ENCODE measurements at places on chromosomes 13 and 19.

GRCh38 chr13:80955501-80955900, 614.6 kb upstream of the SPRY2 start:
- no peak for DNase-seq

- DNase-seq: peak; percentile 65
Measured at GRCh38 chr13:109384491-109385241, 401.7 kb downstream of the IRS2 start.

DNA sequence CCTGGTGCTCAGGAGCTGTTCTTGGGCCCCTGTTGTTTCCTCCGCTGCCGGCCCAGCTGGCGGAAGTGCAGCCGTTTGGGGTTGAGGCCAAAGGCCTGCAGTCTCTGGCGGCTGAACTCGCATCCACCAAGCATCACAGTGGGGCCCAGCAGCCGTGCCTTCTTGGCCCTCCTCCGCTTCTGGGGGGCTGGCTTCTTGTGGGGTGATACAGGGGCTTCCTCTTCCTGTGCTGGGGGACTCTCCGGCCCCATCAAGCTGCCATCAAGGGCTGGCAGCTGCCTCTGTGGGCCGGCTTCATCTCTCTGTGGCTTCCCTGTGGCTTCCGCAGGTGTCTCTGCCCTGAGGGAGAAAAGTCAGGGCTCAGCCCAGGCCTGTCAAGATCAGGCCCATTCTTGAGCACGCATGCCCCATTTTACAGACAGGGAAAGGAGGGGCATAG, 10.3 kb downstream of the ATG4D start:
- DNase-seq: no peak

DNA sequence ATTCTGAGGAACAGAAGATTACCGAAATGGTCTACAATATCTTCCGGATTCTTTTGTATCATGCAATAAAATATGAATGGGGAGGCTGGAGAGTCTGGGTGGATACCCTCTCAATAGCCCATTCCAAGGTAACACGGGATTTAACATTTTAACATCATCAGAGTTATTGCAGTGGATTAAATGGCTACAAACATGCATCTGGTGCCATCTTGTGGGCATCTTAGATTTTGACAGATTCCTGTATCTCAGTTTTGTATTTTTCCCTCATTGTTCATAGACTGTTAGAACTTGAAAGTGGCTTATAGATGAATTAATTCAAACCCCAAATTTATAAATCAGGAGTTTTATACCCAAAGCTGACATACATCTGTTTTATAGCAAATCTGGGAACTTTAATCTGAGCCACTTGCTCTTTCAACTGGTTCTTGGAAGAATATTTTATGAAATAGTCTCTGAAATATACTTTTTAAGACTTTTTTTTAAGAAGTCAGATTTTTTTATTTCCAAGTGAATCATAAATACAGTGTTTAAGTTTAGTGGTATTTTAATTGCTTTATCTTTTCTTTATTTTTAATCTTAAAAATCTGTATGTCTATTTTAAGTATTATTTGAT, 215.2 kb downstream of the NBEA start:
- DNase-seq: no peak

DNA sequence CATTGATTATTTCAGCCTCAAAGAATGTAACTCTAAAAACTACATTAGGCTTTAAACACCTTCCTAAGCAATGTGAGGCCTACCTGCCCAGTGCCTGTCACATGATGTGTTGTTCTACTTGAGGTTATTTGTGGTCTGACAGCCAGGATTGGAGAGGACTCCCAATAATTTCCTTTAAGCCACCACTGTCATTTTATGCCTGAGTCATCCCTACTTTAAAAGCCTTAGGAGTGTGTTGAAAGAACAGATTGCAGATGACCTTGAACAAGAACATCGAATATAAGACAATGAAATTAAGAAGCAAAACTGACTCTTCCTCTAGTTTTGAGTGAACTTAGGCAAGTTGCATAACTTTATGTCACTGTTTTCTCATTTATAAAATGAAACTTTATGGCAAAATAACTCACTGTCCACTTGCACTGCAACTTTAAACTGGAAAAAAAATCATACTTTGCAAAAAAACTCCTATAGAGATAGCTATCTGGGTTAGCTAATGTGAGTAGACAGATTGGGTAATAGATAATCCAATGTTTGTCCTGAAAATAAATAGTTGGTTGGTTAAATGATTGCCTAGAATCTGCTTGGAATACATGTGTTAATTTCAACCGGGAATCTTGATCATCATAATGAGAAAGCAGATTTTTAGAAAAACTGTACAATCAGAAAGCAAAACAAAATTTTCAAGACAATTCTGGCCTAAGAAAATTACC, 361.2 kb downstream of the SUCLA2 start:
- no peak for DNase-seq

GRCh38 chr19:10667867-10668266, 13.7 kb downstream of the ILF3 start:
- no peak for DNase-seq

GRCh38 chr13:75481176-75482069, 546 bp downstream of the TBC1D4 start:
- no peak for DNase-seq

DNA sequence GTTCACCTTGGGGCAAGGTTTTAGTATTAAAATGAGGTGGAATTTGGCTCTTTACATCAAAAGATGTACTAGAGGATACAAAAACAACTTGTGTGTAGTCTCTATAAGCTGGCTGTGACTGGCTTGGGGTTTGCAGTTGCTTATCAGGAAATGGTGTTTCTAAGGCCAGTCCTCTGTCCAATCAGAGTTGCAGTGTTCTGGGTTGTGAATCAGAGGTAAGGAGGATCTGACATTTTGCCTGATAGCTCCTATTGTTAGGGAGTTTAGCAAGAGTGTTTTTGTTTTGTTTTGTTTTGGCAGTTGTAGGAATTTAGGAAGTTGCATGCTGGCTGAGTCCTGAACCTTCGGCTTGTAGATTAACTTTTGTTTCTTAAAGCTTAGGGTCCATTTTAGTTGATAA, 20.1 kb upstream of the ESD start:
- no peak for DNase-seq

GRCh38 chr19:8680676-8681344, 17.8 kb downstream of the ACTL9 start:
- DNase-seq: no peak

- DNase-seq: no peak
Measured at GRCh38 chr19:32387701-32388392, 17.7 kb upstream of the DPY19L3 start.

- no peak for DNase-seq
Measured at GRCh38 chr19:43353606-43354304, at the start of gene CD177. TSS of gene CD177 (plus strand) at chr19:43353686. CDS start at chr19:43353715, 29 bp downstream.

DNA sequence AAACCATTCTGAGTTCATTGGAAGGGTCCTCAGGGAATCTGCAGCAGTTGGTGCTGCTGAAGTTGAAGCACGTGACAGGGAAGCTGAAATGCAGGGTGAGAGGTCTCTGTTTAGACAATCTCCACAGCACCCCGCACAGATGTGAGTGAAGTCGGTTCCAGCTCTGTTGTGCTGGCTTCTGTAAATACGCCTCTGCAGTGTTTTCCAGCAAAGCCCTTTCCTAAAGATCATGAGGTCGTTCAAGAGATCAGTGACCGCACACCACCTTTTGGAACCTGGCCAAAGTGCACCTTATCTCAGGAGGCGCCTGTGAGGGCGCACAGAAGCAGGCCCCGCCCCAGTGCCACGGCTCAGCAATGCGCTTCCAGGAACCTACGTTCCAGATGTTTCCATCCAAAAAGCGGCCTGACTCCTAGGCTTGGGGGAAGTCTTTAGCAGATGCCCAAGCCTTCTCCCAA, 10.8 kb downstream of the CUL4A start:
- no peak for DNase-seq

GRCh38 chr13:50805805-50806204, 37.7 kb downstream of the DLEU7 start:
- DNase-seq: no peak

- no peak for DNase-seq
Measured at GRCh38 chr19:51702103-51702824, 9.1 kb downstream of the SPACA6 start.

DNA sequence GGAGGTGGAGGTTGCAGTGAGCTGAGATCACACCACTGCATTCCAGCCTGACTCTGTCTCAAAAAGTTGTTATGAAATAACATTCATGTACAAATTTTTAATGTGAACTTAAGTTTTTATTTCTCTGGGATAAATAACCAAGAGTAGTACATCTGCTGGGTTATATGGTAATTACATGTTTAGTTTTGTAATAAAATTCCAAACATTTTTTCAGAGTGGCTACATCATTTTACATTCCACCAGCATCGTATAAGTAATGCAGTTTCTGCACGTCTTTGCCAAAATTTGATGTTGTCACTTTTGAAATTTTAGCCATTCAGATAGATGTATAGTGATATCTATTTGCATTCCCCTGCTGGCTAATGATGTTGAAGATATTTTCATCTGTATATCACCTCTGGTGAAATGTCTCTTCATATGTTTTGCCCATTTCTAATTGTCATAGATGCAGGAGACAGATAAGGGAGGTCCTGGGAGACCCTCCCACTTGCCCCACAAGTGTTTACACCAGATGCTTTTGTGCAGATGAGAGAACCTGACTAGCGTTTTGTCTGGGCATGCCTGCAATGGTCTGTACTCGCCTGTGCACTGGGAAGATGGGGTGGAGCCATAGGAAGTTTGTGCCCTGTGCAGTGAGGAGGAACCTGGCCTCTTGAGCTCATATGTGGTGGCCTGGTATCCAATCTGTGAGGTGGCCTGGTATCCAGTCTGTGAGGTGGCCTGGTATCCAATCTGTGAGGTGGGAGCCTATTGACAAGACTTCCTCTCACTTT, 12.7 kb upstream of the KBTBD6 start:
- DNase-seq: no peak

DNA sequence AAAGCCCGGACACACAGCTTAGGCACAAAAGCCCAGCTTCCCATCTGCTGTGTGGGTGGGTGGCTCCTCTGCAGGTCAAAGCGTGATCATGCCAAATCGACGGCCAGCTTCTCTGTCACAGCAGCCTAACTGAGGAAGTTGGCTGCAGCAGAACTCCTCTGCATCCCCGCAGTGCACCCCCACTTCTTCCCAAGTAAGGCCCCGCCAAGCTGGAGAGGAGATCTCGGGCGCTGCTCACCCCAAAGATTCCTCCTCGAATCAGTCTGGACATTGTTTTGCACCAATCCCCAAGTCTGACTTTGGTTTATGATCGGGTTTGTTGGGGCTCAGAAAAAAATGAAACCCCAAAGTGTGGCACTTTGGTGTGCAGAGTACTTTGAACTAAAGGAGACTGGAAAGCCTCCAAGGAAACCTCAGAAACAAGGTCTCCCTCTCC, 19.7 kb upstream of the CPB2 start:
- no peak for DNase-seq

GRCh38 chr19:33285441-33285927, 16.9 kb downstream of the CEBPA start:
- DNase-seq: no peak

DNA sequence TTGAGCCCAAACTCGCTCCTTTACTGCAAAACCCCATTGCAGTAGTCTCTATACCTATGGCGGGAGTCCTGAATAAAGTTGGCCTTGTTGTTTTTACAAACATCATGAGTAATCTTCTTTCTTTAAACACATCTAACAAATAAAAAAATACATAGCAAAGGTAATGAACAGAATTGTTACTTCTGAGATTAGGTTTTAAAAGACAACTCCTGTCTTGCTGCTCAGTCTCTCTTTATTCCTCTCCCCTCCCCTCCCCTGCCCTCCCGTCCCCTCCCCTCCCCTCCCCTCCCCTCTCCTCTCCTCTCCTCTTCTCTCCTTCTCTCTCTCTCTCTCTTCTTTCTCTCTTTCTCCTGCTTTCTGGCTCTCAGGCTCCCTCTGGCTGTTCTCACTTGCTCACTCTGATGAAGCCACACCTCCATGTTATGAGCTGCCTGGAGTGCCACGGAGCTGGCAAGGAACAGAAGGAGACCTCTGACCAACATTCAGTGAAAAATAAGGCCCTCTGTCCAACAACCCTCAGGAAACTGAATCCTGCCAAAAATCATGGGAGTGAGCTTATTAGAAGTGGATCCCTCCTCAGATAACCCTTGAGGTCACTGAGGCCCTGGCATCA, 300.7 kb upstream of the MIR17HG start:
- DNase-seq: no peak

DNA sequence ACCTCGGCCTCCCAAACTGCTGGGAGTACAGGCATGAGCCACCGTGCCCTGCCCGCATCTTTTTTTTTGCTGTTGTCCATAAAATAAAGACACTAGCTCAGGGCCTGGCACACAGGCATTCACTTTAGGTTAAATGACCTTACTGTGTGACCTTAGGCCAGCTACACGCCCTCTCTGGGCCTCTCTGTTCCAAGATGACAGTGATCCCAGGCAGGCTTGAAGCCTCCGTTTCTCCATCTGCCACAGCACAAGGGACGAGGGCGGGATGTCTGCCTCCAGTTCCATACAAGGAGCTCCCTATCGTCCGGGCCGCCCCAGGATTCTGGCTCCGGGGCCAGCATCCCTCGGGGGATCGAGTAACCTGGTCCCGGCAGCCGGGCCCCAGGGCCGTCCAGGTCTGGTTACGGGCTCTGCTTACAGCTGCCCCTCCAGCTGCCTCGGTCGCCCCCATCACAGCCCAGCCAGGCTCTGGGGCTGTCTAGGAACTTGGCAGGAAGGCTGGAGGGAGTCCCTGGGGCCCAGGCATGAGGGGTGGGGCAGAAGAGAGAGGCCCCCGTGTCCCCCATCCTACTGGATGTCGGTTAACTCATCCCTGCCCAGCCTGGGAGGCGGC, 11.9 kb upstream of the SEMA6B start:
- no peak for DNase-seq

- DNase-seq: no peak
Measured at GRCh38 chr19:50519006-50519575, 5.4 kb upstream of the ASPDH start.

GRCh38 chr19:45179072-45179891, 698 bp downstream of the BLOC1S3 start:
- no peak for DNase-seq

DNA sequence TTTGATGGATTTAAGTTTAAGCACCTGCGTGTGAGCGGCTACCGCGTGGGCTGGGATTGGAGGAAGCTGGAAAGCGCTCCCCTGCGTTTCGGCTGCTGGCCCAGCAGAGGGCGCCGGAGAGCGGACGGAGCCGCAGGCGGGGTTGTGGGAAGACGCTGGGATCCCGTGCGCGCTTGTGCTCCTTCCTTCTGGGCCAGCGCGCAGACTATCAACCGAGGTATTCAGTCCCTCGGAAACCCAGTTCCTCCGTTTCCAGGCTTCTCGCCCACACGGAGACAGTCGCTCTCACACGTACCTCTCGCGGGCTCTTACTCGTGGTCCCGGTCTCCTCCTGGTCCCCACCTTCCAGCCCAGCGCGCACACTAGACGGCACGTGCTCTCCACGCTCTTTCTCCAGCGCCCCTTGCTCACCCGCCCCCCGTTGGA, 28.8 kb downstream of the EPN1 start:
- no peak for DNase-seq

DNA sequence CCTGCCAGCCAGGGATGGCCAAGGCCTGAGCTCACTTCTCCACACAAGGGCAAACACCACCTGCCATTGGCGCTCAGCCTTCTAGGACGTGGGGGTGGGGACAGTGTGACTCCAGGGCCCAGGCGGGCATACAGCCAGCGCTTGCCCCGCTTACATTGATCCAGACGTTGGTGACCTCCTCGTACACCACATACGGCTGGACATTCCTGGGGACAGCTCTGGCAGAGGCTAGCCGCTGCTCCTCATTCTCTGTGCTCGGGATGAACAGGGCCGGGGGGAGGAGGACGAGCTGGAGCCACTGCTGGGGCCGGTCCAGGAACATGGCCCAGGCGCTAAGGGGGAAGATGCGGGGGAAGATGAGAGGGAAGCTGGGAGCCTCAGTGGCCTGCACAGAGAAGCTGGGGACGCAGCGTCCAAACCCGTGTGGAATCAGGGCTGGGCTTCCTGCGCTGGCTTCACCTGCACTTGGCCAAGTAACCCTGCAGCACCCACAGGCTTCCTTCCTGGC, 25.1 kb upstream of the MYDGF start:
- no peak for DNase-seq

GRCh38 chr13:109123971-109124370, 494.6 kb downstream of the MYO16 start:
- DNase-seq: no peak

Data from HS-27A (cell line).